NCI-H1105 (cell line): ENCODE measurements at places on chromosomes 11 and 22.

- no peak for DNase-seq
Measured at GRCh38 chr11:96019281-96019680, 95.4 kb upstream of the MTMR2 start.

GRCh38 chr11:131814108-131814507 lies 443.7 kb downstream of the NTM start:
- DNase-seq: peak; percentile 22

GRCh38 chr11:72642884-72643522 lies 31.2 kb downstream of the PDE2A start:
- no peak for DNase-seq

- peak; percentile 98 for DNase-seq
Measured at GRCh38 chr11:116312570-116313391, 460.0 kb downstream of the BUD13 start.

GRCh38 chr11:17391493-17392355 lies 3.3 kb upstream of the KCNJ11 start:
- DNase-seq: peak; percentile 84

- DNase-seq: no peak
Measured at GRCh38 chr11:104663190-104664140, 234.8 kb downstream of the CASP12 start.

DNA sequence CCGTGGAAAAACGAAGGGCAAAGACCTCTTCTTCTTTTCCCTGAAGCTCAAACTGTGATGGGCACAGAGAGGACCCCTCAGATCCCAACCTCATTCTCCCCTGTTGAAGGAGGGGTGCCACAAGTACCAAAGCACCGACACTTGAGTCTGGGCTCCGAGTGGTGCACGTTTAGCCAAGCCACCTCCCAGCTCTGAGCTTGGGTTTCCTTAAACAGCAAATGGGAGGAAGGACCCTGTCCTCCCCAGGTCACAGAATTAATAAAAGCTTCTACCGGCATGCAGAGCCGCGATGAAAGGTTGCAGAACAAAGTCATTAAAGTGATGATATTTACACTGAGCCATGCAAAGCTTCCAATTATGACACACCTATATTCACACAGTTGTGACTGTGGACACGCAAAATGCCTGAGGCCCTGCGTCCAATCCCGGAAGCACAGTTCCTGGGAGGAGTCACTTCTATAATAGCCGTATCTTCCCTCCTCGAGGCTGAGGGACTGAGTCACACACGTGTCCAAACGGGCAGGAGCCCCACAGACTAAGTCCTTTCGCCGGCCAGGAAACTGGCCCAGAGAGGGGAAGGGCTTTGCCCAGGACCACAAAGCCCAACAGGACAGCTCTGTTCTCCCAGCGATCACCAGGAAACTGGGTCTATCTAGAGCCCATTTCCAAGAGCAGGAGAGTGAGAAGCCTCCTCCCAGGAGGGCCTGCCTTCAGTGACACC lies 922 bp upstream of the CSNK1E start:
- no peak for DNase-seq

GRCh38 chr11:129911298-129911697 lies 15.9 kb upstream of the NFRKB start:
- no peak for DNase-seq

DNA sequence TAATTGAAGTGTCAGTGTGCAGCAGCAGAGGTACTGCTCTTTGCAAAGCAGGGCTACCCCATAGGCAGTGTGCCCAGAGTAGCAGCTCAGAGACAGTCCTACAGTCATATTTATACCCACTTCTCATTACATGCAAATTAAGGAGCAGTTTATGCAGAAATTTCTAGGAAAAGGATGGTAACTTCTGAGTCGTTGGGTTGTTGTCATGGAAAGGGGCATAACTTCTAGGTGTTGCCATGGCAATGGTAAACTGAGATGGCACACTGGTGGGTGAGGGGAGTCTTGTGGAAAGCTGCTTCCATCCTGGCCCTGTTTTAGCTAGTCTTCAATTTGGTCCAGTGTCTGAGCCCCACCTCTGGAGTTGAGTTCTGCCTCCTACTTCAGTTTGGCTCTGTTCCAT lies 77.4 kb downstream of the MN1 start:
- no peak for DNase-seq

DNA sequence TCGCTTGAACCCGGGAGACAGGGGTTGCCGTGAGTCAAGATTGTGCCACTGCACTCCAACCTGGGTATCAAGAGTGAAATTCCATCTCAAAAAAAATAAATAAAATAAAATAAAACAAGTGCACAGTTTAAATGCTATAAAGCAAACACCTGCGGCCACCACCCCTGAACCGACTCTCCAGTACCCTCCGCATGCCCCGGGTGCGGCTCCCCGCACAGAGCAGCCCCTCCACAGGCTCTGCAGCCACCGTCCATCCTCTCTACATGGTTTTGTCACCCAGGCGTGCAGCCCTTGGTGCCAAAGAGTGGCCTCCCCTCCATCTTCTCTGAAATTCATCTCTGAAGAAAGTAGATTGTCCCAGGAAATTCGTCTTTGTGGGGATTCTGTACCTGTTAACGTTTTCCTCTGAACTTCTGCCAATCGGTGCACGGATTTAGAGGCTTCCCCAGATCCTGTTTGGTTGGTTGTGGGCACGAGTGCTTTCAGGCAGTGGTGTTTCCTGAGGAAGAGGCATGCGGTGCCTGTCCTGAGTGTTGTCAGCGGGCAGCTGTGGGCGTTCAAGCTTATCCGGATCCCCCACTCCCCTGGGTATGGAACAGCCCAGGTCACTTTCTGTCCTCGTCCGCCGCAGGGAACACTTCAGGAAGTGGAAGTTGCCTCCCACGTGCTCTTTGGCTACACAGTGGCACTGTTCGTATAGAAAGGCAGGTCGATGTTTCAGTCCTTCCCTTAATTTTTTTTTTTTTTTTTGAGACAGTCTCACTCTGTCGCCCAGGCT lies 4.1 kb downstream of the MIOX start:
- no peak for DNase-seq

- no peak for DNase-seq
Measured at GRCh38 chr11:20421946-20422345, 34.4 kb downstream of the PRMT3 start.

DNA sequence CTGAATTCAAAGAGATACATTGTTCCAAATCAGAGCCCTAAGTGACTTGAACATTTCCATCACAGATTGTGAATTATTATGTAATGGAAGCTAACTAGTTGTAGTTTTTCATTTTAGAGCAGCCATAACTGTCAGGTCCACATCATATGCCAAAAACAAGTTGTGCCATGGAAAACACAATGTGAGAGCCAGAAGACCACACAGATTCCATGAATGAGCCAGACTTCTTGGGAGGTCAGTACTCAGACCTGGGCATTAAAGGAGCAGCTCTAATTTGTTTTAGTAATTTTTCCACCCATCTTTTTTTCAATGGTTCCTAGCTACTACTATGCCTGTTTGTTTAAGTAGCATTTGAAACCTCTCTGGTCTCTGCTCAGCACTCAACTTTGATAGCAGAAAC lies 279.4 kb downstream of the FAT3 start:
- DNase-seq: no peak

DNA sequence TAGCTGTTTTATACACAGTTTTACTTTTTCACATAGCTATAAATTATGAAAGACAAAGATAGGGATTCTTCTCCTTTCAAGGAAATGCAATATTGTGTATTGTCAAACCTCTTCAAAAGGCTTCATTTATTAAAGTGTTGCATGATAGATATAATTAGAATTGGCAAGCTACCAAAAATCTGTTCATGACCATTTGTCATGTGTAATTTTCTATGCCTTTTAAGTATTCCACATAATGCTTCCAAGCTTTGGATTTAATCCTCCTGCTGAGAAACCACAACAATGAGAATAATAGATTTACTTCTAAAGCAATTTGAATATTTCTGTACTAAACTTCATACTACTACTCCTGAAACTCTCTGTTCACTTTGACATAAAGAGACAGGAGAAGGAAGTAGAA lies 403.2 kb upstream of the CCDC179 start:
- DNase-seq: no peak

DNA sequence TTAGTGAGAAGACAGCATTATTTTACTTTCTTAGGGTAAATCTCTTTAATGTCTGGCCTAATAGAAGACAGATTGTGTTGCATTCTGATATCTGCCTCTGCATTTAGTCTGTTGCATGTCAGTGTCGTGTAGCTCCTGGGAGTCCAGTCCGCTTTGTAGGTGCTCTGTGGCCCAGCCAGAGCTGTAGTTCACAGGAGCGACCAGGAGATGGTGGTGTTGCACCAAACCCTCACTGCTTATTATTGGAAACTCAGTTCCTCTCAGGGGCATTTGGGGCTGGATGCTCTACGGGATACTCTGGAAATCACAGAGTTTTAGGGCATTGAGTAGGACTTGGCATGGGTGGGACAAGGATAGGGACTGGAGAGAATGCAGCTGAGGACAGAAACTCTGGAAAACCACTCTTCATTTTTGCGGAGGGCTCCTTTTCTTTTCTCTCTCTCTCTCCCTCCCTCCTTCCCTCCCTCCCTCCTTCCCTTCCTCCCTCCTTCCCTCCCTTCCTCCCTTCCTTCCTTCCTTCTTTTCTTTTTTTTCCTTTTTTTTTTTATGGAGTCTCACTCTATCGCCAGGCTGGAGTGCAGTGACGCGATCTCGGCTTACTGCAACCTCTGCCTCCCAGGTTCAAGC lies 21.7 kb downstream of the MIAT start:
- DNase-seq: peak; percentile 31

GRCh38 chr11:554428-555226 lies 5.9 kb downstream of the LMNTD2 start:
- peak; percentile 85 for DNase-seq

DNA sequence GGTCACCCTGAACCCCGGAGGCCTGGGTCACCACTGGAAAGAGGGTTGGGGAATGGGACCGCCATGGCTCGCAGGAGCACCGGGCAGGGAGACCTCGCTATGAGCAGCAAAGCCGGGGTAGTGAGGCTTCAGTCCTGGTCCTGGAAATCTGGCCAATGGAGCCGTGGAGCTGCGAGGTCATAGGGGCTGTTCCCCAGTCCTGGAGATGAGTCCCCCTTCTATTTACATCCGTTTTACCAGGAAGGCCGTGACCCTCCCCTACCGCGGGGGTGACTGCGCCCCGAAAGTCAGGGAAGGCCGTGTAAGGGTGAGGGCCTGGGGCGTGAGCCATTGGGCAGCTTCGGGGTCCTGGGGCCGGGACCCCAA lies 449 bp downstream of the PIDD1 start:
- peak; percentile 37 for DNase-seq

- no peak for DNase-seq
Measured at GRCh38 chr22:39905687-39906086, 4.8 kb downstream of the GRAP2 start.
